ENCODE measurements at places on chromosomes 6 and 20.

DNA sequence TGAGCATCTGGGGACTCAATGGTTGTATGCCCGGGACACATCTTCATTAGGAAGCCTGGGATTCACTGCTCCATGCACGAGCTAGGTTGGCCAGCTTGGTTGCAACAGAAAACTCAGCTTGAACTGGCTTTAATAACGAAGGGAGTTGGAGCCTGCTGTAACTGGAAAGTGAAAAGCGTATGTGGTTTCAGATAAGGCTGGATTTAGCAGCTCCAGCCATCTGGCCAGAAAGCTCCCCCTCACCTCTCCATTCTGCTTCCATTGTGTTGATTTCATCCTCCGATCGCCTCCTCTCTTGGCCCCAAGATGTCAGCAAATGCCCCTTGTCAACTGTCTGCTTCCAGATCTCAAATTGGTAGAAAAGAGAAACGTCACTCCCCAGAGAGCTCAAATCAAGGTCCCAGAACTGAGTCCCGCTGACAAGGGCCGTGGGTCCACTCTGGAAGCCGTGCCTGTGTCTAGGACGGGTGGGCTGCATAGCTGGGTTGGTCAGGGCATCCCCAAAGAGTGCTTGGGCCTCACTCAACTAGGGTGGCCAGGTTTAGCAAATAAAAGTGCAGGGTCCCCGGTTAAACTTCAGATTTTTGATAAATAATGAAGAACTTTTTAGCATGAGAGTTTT lies 117.0 kb upstream of the PMEPA1 start:
- DNase-seq: no peak

- no peak for DNase-seq
Measured at GRCh38 chr20:63508072-63508768, 9.3 kb upstream of the EEF1A2 start.

DNA sequence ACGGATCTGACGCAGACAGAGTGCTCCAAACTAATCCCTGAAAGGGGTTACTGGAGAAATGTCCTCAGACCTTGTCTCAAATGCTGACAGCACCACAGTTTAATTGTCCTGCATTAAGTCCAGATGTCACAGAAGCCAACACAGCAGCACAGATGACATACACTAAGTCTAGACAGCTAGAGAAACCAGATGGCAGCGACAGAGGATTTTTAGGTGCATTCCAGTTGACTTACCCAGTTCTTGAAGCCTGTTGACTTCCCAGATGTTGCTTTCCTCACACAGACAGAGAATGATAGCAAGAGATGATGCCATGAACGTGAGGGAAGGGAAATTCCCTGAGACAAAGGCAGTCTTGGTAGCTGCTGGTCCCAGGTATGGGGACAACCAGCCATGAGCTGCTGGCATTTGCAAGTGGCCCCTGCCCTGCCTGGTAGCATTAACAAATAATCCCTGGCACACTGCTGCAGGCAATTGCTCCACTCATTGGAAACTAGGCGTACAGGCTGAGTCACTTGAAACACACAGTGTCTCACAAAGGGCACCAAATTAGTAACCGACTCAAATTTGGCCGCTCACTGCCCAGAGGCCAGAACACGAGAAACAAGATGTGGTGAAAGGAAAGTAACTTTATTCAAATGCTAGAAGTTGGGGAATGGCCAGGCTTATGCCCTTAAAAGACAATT lies 52.2 kb downstream of the ADGB start:
- DNase-seq: no peak

DNA sequence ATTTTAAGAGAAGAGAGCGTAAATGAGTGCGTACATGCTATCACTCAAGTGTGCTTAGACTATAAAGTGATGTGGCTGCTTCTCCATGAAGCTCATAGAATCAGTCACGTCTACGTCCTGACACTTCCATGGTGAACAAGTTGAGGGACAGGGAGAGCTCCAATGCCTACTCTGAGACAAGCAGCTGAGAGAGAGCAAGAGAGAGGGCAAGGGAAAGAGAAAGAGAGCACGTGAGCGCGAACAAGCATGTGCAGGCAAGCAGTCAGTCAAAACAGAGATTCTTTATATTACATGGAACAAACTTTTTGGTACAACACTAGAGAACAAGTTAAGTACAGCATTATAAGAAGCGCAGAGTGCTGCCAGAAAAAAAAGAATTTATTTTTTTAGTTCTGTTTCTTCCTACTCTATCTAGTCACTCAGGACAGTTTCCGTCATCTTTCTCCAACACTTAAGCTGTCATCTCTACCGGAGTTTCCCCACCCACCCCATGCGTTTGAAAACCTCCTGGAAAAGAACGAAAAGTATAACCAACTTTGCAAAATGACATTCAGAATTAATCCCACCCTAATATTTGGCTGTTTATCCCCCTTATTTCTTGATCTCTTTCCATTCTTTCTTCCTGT lies 61.8 kb downstream of the EPB41L2 start:
- no peak for DNase-seq

- DNase-seq: no peak
Measured at GRCh38 chr6:40164345-40164755, 230.1 kb upstream of the MOCS1 start.

- no peak for DNase-seq
Measured at GRCh38 chr20:45545754-45546453, 1.3 kb downstream of the EPPIN start.

DNA sequence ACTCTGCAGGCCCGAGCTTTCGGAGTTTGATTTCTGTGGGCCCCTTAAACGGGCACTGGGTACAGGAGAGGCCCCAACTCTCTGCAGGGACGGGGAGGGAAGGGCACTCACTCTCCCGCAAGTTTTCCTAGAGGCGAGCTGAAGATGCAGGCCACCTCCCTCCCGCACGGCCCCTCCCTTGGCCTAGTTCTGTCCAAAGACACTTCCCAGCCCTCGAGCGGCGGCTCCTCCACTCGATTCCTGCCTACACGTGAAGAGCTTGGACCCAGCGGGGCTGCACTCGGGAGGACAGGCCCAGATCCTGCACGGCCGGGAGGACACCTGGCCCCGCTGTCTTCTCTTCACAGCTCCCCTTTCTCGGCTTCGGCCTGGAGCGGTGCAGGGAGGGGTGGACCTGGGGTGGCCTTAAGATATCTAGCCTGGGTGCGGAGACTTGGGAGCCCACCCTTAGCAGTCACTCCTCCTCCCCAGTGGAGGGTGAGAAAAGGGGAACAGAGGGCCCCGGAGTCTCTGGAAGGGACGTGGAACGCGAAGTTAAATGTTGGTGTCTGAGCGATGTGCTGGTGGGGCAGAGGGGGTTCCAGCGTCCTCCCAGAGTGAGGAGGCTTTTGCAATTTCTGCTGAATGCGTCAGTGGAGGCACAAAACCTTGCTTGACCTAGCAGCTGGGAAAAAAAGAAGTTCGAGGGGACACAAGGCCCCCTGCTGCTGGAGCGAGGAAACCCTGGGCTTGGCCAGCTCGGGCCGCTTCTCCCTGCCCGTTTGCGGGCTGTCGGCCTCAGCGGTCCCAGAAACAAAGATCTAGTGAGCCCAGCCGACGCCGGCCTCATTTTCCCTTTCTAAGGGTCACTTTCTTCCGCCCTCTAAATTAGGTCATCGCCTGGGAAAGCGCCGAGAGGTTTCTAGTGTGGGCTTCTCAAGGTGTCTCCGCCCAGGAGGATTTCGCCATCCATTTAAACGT lies 4.9 kb downstream of the OLIG3 start:
- no peak for DNase-seq

Measured in stimulated activated CD4-positive, alpha-beta T cell treated with anti-CD3 and anti-CD28 coated beads, Interleukin-4, amount 100 ng/mL, for 24 hours (primary cell).